ENCODE measurements at places on chromosomes 11 and 22.
A peak's percentile ranks its signal among the peaks of the same experiment; 100 is the strongest.

GRCh38 chr11:73416786-73417185, 40.6 kb downstream of the RELT start:
- no peak overlapping the region for H3K4me3 ChIP-seq
- peaks cover 29% of the 10 kb centered on the region for H3K4me1 ChIP-seq
- no peak for DNase-seq

GRCh38 chr11:128453444-128454336, 133.7 kb downstream of the ETS1 start:
- no peak overlapping the region for H3K27ac ChIP-seq
- H3K4me1 ChIP-seq = peaks cover 18% of the 10 kb centered on the region
- H3K27me3 ChIP-seq = no peaks in the 10 kb centered on the region
- peak; percentile 78 for DNase-seq
- H3K36me3 ChIP-seq = peaks cover 14% of the 10 kb centered on the region

GRCh38 chr11:80144897-80145594, 704.2 kb upstream of the TENM4 start:
- no peak overlapping the region for H3K4me3 ChIP-seq
- no peaks in the 10 kb centered on the region for H3K36me3 ChIP-seq
- H3K27ac ChIP-seq = no peak overlapping the region
- no peaks in the 10 kb centered on the region for H3K27me3 ChIP-seq
- no peaks in the 10 kb centered on the region for H3K4me1 ChIP-seq

DNA sequence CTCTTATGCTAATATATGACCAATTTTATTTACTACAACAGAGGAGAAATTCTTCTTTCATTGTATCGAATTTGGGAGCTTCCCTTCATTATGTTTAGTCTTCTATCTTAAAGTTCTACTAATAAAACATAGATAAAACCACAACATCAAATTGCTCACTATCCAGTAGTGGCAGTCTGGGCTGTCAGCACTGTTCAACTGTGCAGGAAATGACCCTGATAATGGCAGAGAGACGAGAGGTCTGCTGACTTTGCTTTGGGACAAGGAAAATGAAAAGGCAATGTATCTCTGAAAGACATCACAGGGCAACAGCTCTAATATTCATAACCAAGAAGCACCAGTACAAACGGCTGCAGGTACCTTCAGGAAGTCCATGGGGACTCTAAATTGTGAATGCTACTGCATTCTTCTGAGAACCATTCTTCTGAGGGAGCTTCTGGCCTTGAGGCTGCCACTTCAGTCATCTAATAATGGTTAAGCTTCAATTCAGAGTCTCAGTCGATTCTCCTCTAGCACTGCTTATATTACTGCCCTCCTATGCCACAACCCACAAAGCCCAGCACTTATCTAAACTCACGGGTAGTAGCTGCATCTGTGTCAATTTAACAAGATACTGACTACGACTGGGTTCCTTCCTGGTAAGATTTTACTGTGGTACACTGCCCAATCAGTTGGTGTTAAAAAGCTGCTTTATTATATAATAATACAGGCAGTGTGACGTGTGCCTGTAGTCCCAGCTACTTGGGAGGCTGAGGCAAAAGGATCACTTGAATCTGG, 44.2 kb downstream of the CKAP5 start:
- H3K4me1 ChIP-seq = peaks cover 18% of the 10 kb centered on the region
- H3K27ac ChIP-seq = peak overlapping the region; percentile 67
- no peaks in the 10 kb centered on the region for H3K27me3 ChIP-seq

DNA sequence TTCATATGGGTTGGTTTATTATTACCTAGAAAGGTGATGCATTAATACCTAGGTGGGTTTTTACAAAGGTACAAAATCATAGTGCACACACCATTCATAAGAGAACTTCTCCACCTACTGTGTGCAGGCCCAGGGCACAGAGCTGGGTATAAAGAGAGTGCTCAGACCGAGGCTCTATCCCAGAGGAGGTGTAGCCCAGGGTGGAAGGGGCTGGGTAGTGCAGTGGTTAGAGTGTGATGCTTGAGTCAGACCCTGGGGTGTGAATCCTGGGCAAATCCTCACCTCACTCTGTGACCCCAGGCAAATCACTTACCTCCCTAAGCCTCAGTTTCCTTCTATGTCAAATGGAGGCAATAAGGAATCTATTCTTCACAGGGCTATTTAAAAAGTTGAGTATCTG, 32.2 kb downstream of the PARVG start:
- peaks cover 4% of the 10 kb centered on the region for H3K27me3 ChIP-seq
- H3K4me1 ChIP-seq = peaks cover 6% of the 10 kb centered on the region
- H3K36me3 ChIP-seq = no peaks in the 10 kb centered on the region
- no peak for DNase-seq
- no peak overlapping the region for H3K27ac ChIP-seq

DNA sequence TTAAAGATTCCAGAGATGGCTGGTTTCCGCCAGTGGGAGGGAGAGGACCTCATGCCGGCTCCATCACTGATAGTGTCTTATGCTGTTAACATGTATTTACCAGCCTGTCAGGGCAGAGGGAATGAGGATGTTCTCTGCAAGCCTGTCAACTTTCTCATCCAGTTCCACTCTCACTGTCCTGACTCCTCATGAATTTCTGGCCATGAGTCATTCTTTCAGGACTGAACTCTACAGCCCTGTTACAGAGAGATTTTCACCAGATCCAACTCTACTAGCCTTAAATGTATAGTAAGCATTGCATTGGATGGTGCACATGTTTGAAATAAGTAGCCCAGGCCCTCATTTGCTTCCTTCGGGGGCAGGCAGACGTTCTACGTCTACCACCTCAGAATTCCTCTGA, 387.7 kb downstream of the TMEM135 start:
- no peak overlapping the region for H3K4me3 ChIP-seq
- no peak for DNase-seq
- no peaks in the 10 kb centered on the region for H3K36me3 ChIP-seq
- no peak overlapping the region for H3K27ac ChIP-seq

DNA sequence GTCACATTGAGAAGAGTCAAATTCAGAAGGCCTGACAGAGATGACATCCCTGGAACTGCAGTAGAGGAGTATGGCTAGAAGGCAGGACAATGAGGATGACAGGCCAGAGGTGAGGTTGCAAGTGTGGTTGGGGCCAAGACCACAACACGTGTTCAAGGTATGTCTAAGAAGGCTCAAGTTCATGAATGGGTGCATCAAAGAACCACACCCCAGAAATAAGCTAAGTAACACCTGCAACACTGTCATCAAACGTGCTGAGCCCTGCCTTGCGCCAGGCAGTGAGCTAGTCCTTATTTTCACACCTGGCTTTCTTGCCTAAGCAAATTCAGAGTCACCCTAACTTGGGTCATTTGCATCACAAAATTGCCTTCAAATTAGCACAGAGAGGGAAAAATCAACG, 313.6 kb downstream of the KIRREL3 start:
- H3K27me3 ChIP-seq = no peaks in the 10 kb centered on the region
- H3K4me1 ChIP-seq = no peaks in the 10 kb centered on the region
- DNase-seq = no peak
- no peak overlapping the region for H3K27ac ChIP-seq
- no peak overlapping the region for H3K4me3 ChIP-seq
